Activated CD4-positive, CD25-positive, alpha-beta regulatory T cell treated with anti-CD3 and anti-CD28 coated beads, Interleukin-2, amount 50 U/mL, for 16 hours (primary cell): ENCODE measurements at places on chromosomes 1 and 21.

GRCh38 chr1:56676571-56677035, 31.5 kb downstream of the PRKAA2 start:
- DNase-seq = no peak

DNA sequence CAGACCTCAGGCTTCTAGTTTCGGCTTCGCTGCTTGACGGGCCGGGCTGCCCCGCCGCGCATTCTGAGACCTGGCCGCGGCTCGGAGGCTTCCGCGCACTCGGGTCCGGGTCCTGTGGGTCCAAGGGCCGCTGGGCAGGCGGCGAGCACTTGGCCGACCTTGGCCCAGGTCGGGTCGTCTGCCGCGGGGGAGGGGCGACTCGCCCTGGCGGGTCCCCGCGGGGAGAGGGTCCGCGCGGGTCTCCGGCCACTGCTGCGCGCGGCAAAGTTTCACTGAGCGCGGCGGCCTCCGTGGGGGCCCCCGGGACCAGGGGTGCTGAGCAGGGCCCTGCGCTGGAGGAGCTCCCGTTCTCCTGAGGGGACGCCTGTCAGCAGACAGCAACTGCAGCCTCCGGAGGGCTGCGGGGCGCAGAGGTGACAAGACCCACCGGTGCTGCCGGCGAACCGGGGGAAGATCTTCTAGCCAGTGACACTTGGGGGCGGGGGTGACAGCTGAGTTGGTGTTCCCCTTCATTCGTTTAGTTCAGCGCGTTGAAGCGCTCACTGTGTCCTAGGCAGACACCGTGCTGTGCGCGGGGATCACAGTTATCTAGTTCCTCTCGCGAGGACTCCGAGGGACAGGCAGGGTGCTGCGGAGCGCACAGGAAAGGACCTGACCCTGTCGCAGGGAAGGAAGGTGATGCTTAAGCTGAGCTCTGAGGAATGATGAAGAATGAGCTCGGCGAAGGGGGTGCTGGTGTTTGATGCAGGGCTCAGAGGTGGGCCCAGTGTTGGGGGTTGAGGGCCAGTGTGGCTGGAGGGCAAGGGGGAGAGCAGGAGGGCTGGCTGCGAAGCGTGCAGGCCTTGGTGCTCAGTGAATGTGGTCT, 725 bp downstream of the MTFR1L start:
- peak; percentile 52 for DNase-seq

DNA sequence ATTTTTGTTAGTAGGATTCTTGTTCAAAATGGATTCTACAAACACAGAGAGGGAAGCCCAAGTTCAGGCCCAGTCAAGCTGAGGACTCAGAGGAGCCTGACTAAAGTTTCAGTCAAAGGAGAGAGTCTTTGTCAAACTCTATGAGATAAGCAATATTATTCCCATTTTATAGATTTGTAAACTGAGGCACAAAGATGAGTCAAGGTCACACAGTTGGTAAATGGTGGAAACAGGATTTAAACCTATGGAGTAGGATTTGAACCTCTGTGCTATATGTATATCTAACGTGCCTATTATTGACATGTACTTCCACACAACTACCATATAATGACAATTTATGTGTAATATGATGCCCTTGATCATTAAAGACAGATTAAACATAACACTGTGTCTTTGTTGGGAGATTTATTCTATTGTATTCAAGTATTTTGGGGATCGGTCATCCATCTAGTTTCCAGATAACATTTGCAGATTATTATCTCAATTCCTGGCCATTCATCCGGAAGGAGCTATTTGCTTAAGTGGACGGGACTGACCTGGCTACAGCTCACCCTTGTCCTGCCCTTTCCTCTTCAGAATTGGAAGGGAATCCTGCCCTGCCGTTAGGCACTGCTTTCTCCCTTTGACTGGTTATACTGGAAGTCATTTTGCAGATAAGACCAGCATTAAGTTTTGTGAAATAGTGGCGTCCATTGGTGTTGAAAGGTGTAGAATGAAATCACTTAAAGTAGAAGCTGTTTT, 86.1 kb upstream of the LMO4 start:
- DNase-seq = no peak

DNA sequence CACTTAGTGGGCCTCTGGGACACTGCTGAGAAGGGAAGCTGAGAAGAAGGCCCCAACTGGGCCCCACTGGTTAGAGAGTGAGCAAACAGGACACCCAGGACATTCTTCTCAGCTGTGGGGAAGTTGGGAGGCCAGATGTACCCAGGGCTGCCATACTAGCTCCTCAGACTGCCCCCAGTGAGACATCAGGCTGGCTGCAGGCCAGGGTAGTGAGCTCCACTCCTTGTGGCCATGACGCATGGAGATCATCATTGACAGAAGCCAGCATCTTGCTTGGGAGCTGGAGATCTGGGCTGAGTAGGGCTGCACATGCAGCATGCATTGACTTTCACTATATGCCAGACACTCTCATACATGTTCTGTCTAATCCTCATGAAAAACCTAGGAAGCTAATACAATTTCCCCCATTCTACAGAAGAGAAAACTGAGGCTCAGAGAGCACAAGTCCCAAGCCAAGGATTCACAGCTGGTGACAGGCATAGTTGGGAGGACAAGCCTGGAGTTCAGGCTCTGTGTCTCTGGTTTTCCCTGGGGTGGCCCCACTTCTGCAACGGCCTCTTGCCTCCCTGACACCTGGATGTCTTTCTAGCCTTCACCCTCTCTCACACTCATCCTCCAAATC, 24.1 kb upstream of the MYCL start:
- no peak for DNase-seq

GRCh38 chr1:21115098-21115760, 61.5 kb downstream of the EIF4G3 start:
- no peak for DNase-seq

- no peak for DNase-seq
Observed at GRCh38 chr1:194167956-194168640, 981.7 kb upstream of the B3GALT2 start.

- DNase-seq = no peak
Observed at GRCh38 chr1:23854568-23854967, 13.5 kb downstream of the FUCA1 start.

DNA sequence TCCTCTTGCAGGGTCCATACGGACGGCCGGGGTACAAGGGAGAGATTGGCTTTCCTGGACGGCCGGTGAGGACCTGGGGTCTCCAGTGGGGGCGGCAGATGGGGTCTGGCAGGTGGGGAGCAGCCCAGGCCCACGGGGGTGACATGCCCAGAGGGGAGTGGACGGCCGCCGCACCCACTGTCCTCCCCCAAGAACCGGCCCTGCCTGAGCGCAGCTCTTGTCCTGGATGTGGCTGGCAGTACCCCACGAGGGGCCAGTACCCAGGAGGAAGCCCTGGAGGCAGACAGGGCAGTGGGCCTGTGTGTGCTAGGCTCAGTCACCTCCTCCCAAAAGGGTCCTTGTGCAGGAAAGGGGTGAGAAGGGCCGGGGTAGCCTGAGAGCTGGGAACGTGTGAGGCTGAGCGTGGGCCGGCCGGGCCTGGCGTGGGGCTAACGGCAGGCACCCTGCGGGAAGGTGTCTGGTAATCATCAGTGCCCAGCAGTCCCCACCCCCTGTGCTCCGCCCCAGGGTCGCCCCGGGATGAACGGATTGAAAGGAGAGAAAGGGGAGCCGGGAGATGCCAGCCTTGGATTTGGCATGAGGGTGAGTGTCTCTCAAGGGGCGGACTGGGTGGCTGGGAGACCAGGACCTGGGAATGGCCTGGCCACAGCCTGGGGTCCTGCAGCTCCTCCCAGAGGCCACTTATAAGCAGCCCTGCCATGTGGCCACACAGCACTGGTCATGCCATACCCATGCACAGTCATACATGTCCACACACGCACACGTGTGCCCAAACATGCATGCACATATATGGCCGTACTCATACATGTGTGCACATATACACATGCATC, 47.2 kb downstream of the SLC19A1 start:
- DNase-seq = no peak

- DNase-seq = no peak
Observed at GRCh38 chr21:43767984-43768867, 7.9 kb downstream of the CSTB start.

DNA sequence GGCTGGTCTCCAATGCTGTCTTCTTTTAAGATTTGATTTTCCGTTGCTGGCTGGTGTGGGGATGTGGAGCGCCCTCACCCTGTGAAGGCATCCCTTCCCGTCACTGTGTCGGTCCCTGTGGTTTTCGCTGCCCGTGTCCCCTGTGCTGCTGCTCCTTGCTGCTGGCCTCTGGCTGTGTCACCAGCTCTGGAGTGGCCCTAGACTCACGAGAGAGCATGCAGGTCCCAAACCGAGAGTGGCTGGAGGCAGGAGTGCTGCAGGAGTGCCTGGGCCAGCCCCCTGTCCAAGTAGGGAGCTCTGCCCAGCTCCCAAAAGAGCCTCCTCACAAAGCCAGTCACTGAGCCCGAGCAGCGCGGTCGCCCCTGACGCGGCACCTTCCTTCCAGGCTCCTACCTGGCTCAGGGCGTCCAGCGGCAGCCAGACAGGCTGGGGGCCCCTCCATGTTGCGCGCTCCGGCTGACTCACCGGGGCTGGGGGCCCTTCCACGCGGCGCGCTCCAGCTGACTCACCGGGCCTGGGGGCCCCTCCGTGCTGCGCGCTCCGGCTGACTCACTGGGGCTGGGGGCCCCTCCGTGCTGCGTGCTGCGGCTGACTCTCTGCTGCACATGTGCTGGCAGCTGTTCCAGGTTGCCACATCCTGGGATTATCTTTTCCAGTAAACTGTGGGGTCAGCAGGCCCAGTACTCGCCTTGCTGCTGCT, 106.7 kb upstream of the COL6A1 start:
- DNase-seq = no peak

DNA sequence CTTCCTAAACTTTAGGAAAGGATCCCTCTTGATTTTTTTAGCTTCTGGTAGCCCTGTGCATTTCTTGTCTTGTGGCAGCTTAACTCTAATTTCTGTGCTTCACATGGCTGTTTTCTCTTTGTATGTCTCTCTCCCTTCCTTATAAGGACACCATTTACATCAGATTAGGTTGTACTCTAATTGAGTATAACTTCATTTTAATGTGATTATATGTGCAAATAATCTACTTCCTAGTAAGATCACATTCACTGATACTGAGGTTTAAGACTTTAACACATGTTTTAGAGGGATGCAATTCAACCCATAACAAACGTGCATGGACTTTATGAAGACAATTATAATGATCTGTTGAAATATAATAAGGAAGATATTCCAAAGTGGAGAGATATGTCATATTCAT, 46.7 kb downstream of the RGS4 start:
- DNase-seq = no peak

- DNase-seq = no peak
Observed at GRCh38 chr1:9909234-9910046, 629 bp downstream of the CTNNBIP1 start.

- DNase-seq = no peak
Observed at GRCh38 chr1:228263636-228264035, 55.8 kb downstream of the OBSCN start.

- no peak for DNase-seq
Observed at GRCh38 chr1:80392529-80392928, 1386.0 kb upstream of the ADGRL4 start.

GRCh38 chr1:153355445-153356071, 2.1 kb upstream of the S100A9 start:
- DNase-seq = no peak

- no peak for DNase-seq
Observed at GRCh38 chr1:213976665-213977485, 10.9 kb upstream of the PROX1 start.

- DNase-seq = no peak
Observed at GRCh38 chr1:4962836-4963235, 308.4 kb downstream of the AJAP1 start.

GRCh38 chr1:167520711-167521206, 2.4 kb upstream of the CD247 start:
- DNase-seq = no peak

DNA sequence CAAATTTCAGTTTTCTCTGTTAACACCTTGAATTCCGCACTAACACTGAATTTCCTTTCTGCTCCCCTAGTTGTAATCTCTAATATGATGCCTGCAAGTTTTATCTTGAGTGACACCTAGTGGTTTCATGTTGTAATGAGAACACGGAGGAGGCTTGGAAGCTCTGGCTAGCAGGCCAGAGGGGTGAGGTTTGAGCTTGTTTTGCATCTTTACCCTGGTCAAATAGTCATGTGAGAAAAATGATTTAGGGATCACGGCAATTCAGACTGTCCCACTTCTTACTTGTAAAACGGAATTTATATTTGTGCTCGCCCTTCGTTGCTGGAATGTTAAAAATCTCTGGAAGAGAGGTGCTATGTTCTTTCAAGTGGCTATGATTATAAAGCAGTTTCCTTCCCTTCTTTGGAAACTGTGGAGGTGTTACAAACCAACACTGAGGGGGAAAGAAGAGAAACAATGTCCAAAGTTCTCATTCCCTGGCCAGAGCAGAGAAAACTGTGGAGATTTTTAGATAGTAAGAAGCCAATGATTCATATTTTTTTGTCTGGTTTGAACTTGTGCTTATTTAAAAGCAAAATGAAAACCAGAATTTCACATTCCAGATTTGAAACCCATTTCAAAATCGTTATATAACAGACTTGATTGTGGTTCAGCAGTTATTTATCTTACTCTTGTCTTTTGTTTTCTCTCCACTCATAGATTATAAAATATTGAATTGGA, 5.3 kb upstream of the MROH9 start:
- DNase-seq = no peak

DNA sequence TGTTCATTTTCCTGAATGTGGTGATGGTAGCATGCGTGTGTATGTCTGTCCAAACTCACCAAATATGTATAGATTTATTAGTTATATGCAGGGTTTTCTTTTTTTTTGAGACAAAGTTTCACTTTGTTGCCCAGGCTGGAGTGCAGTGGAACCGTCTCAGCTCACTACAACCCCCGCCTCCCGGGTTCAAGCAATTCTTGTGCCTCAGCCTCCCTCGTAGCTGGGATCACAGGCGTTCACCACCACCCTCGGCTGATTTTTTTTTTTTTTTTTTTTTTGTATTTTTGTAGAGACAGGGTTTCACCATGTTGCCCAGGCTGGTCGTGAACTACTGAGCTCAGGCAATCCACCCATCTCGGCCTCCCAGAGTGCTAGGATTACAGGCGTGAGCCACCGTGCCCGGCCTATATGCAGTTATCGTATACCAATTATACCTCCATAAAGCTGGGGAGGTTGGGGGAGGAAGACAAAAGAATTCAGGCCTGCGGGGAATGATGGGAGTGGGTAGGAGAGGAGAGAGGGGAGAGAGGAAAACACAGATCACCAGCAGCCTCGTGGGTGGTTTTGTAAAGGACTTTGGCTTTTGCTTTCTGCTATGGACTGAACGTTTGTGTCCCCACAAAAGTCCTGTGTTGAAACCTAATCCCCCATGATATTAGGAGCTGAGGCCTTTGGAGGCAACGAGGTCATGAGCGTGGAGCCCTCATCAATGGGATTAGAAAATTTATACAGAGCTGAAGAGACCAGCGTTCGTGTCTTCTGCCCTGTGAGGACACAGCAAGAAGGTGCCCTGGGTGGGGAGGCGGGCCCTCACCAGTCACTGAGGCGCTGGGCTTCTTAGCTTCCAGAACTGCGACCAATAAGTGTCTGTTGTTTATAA, 4.4 kb upstream of the HNRNPU start:
- DNase-seq = no peak

- DNase-seq = no peak
Observed at GRCh38 chr1:207996636-207997035, 85.7 kb upstream of the CD34 start.

GRCh38 chr1:75412616-75413015, 198.3 kb downstream of the SLC44A5 start:
- no peak for DNase-seq

- no peak for DNase-seq
Observed at GRCh38 chr1:228045871-228046270, 36.6 kb upstream of the ARF1 start.

- no peak for DNase-seq
Observed at GRCh38 chr1:85387781-85388180, 77.2 kb downstream of the DDAH1 start.

GRCh38 chr1:78297836-78298235, 192.9 kb upstream of the PTGFR start:
- no peak for DNase-seq
